Left forelimb (tissue), 1 donor: ENCODE measurements at places on chromosomes 4 and X.

DNA sequence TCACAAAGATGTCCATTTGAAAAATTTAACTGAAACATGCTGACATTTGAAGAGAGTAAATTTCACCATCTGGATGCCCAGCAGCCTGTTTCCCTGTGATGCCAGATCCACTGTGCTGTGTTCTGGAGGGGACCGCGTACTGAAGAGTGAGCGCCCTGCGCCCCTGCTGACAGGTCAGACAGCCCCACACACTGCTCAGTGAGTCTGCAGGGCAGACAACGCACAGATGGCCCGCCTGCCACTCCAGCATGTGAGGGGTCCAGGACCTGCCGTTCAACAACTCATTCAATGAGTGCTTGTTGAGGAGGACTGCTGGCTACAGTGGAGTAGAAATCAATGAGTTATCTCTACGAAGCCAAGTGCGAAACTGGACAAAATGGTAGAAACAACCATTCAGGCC, 49.2 kb downstream of the FGFRL1 start:
- DNase-seq: peak; percentile 63

DNA sequence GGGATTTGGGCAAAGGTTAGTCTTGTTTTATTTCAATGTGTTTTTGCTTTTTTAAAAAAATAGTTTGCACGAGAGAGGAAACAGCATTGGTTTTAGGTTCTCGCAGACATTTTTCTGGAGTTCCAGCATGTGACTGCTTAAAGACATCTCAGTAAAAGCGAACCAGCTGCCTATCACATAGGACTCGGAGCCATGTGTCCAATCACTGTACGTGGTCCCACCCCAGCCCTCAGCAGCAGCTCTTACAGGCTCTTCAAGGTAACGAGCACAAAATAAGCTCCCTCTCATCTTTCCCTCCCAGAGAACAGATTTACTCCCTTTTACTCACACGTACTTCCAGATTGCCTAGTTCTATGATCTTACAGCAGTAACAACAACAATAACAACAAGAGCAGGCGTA, 68.7 kb downstream of the MCF2 start:
- DNase-seq: no peak

DNA sequence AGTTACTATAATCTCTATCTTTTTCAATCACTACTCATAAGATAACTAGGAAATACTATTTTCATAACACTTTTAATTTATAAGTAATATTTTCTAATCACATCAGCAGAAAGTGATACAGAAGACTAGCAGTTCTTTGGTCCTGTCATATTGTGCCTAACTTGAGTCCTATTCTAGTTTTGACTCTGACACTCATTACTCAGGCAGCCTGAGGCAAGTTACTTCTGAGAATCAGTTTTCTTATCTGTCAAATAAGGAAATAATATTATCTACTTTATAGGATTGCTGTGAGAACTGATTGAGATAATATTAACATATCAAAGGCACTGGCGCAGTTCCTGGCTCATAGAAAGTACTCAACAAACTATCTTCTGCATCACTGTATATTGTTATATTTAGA, 17.8 kb downstream of the PITX2 start:
- DNase-seq: no peak

- no peak for DNase-seq
Observed at GRCh38 chrX:23944234-23944633, 36.4 kb downstream of the CXorf58 start.

DNA sequence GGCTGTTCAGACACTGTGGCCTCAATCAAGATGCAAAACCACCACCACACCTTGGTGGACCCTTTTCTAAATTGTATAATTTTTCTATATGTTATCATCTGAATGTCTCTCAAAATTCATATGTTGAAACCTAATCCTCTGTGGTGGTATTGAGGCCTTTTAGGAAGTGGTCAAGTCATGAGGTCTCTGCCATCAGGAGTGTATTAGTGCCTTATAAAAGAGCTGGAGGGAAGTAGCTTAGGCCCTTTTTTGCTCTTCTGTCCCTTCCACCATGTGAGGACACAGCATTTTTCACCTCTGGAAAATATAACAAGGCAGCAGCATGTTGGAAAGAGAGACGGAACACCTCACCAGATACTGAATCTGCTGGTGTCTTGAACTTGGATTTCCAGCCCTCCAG, 30.5 kb upstream of the DKK2 start:
- no peak for DNase-seq
